Vagina (tissue), 2 donors: ENCODE measurements at places on chromosomes 4 and X.
A peak's percentile ranks its signal among the peaks of the same experiment; 100 is the strongest.

DNA sequence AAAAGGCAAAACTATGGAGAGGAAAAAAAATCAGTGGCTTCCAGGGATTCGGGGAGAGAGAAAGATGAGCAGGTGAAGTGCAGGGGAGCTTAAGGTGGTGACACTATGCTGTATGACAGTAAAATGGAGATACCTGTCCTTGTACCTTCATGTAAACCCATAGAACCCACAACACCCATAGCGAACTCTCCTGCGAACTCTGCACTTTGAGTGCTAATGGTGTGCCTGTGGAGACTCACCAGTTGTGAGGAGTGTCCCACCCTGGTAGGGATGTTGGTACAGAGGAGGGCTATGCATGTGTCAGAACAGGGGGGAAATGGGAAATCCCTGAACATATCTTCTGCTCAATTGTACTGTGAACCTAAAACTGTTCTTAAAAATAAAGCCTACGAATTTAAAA, 42.8 kb downstream of the HMX1 start:
- peak; percentile 65 for DNase-seq

DNA sequence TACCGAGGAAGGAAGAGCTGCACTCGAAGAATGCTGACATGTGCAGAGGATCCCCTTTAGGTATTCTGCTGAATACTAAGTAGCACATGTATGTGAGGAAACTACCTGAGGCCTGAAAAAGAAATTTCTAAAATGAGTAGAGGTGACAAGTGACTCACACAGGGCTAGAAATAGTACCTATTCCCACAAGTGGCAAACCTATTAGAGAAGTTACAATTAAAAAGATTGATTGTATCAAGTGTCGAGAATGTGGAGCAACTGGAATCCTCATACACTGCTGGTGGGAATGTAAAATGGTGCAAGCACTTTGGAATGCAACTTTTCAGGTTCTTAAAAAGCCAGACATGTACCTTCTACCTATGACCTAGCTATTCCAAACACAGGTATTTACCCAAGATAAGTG, 47.4 kb downstream of the CCSER1 start:
- DNase-seq, result no peak

DNA sequence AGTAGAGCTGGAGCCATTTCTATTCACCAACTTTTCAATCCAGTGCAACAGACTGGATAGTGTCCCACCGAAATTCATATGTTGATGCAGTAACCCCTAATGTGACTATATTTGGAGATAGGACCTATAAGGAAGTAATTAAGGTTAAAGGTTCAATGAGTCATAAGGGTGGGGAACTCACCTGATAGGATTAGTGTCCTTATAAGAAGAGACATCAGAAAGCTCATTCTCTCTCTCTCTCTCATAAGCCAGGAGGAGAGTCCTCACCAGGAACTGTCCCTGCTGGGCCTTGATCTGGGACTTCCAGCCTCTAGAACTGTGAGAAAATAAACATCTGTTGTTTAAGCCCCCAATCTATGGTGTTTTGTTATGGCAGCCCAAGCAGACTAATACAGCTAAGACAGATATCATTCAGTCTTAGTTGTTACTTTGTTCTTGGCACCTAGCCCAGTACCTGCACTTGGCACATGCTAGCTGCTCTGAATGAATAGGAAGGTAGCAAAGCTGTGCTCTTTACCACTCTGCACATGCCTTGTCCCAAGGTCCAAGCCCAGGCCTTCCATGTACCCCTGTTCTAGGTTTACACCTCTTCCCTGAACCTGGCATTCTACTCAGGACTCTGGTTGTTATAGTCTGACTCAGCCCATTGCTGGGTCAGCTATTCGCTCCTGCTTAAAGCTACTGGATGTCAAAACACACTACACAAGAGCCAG, 19.2 kb upstream of the BRS3 start:
- DNase-seq, result no peak

- DNase-seq, result no peak
Measured at GRCh38 chr4:139764182-139764581, 98.6 kb downstream of the MGST2 start.

DNA sequence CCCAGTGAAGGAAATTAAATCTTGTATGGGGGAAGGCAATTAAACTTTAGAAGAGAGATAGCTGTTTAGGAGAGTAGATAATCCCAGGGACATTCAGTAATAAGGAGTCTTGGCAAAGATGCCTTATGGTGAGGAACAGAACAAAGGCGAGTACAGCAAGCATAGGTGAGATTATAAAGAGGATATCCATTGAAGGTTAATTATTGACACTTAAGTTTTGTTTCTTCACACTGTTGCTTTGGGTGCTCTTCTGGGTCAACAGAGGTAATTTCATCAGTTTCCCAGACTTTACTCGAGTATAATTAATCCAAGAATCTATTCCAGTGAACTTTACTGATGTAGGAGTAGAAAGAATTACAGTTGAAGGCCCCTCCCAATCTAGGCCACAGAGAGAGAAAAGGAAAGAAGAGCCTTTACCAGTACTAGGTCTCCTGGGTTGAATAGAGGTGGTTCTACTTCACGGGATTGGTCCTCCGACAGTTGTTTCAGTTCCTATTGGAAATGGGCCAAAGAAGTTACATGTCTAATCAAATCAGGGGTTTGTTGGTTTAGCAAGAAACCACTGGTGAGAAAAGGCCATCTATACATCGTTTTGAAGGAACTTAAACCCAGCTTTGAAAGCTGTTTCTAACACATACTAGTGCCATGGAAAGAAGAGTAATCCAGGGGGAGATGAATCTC, 27.2 kb downstream of the EPGN start:
- no peak for DNase-seq

- no peak for DNase-seq
Measured at GRCh38 chrX:118594697-118595420, 99.2 kb downstream of the DOCK11 start.

DNA sequence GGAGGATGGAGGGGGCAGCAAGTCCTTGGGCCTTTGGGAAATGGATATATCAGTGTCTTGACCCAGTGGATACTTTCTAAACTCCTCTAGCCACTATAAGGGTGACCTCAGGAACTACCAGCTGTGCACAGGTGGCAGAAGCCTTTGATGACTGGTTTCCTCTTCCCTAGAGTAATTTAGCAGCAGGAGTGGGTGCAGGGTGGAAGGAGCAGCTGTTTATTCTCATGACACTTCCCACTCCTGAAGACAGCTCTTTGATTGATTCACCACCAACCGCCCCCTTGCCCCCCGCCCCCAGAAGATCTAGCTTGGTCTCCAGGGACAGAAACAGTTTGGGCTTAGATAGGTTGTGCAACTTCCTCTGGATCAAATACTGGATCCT, 63.0 kb downstream of the GPC3 start:
- DNase-seq, result no peak

DNA sequence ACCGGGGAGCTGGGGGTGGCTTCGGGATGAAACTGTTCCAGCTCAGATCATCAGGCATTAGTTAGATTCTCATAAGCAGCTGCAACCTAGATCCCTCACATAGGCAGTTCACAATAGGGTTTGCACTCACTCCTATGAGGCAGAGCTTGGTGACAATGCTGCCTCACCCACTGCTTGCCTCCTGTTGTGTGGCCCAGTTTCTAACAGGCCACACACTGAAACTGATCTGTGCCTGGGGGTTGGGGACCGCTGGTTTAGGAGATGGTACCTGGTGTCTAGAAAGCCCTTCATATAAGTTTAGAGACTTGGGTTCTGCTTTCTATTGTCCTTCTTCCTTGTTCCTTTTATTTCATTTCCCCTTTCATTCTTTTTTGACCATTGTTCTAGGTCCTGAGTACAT, 234.2 kb downstream of the FRAS1 start:
- no peak for DNase-seq

DNA sequence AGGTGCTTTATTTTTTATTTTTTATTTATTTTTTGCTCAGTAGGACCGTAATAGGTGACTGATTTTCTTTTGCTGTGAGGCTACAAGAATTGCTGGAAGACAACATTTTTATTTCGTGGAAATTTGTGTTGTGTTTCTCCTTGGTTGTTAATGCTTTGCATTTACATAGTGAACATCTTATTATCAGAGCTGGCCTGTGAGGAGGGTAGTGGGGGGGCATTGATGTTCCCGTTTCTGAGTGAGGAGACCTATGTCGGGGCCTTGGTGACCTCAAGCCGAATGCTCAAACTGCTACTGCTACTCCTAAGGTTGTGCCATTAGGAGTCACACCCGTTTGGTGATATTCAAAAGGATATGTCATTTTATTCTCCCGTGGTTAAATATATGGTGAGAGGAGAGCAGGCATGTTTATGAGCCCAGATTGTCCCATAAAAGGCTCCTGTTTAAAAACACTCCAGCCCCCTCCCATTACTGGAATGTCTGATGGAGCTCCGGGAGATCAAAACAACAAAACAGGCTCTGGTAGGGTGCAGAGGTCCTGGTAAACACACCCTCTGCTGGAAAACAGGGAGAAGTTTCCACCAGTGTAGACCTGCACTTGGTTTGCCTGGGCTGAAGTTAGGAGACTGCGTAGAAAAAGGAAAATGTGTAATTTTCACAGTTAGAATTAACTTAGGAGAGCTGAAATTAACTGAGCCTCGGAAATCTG, 5.6 kb downstream of the PDGFRA start:
- DNase-seq, result peak; percentile 72

- DNase-seq, result no peak
Measured at GRCh38 chr4:152709675-152710438, 30.1 kb upstream of the TMEM154 start.

- DNase-seq, result no peak
Measured at GRCh38 chr4:3862640-3863420, 96.6 kb downstream of the ADRA2C start.

DNA sequence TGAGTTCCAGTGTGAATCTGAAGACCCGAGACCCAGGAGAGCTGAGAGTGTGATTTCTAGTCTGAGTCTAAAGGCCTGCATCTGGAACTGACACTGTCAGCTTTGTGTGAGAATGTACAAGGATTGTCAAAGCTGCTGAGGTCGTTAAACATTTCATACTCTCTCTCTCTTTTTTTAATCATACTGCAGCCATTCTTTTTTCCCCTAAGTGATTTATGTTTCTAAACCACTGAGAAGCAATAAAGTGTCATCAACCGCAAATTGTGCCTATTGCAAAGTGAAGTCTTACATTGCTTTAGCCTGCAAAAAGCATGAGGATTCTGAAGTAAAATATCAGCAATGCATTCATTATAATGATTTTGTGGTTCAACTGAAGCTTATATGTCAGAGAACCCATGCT, 106.0 kb downstream of the ASMT start:
- DNase-seq, result no peak

DNA sequence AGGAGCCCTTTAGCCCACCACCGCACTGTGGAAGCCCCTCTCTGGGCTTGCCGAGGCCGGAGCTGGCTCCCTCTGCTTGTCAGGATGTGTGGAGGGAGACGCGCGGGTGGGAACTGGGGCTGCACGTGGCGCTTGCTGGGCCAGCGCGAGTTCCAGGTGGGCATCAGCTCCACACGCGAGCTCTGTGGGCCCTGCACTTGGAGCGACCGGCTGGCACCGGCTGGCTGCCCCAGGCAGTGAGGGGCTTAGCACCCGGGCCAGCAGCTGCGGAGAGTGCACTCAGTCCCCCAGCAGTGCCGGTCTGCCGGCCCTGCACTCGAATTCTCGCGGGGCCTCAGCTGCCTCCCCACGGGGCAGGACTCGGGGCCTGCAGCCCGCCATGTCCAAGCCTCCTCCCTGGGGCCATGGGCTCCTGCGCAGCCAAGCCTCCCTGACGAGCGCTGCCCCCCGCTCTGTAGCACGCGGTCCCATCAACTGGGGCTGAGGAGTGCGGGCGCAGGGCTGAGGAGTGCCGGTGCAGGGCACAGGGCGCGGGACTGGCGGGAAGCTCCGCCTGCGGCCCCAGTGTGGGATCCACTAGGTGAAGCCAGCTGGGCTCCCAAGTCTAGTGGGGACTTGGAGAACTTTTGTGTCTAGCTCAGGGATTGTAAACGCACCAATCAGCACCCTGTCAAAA, 93.6 kb downstream of the DTHD1 start:
- DNase-seq, result no peak

DNA sequence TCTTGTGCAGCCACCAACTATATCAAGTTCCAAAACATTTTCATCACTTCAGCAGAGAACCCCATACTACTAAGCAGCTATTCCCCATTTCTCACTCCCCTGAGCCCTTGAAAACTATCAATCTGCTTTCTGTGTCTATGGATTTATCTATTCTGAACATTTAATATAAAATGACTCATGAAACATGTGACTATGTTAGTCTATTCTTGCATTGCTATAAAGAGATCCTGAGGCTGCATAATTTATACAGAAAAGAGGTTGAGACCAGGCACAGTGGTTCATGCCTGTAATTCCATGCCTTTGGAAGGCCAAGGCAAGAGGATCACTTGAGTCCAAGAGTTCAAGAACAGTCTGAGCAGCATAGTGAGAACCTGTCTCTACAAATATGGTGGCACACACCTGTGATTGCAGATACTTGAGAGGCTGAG, 10.6 kb upstream of the C1QTNF7 start:
- DNase-seq, result no peak

DNA sequence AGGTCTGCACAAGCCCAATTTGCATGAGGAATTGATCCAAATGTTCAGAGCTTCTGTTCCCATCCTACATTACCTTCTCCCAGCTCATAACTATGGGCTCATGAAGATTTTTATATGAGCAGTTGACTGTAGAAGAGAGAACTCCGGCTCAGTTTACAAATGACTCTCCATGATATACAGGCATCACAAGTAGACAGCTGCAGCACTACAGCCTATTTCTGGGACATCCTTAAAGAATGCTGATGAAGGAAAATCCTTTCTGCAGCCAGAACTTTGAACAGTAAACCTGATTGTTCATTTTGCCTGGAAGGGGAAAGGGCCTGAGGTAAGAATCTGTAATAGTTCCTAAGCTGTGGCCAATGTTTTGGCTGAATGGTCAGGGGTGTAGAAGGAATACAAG, 174.1 kb upstream of the CXCL13 start:
- no peak for DNase-seq

- DNase-seq, result no peak
Measured at GRCh38 chr4:118586357-118586790, 98.8 kb upstream of the METTL14 start.

GRCh38 chr4:131044368-131044767, 1948.4 kb downstream of the C4orf33 start:
- no peak for DNase-seq

- DNase-seq, result no peak
Measured at GRCh38 chrX:107675365-107675654, 47.0 kb downstream of the PRPS1 start.

DNA sequence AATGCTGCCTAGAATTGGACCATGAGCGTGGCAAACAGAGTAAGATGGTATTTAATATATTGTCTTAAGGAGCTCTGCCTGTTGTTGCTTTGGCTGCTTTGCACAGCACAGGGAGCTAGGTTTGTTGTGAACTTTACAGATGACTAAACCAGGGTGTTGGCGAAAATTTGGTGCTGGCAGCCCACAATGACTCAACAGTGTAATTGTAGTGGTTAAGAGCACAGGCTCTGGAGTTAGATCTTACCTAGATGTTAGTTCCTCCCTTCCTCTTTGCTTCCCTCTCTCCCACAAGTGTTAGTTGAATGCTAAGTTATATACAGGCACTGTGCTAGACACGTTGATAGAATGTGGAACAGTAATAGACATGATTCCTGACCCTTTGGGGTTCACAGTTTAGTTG, 128.9 kb upstream of the TRPC5 start:
- no peak for DNase-seq

- DNase-seq, result no peak
Measured at GRCh38 chrX:11609109-11609508, 56.6 kb downstream of the ARHGAP6 start.
